ENCODE measurements at places on chromosomes 5 and 9.

DNA sequence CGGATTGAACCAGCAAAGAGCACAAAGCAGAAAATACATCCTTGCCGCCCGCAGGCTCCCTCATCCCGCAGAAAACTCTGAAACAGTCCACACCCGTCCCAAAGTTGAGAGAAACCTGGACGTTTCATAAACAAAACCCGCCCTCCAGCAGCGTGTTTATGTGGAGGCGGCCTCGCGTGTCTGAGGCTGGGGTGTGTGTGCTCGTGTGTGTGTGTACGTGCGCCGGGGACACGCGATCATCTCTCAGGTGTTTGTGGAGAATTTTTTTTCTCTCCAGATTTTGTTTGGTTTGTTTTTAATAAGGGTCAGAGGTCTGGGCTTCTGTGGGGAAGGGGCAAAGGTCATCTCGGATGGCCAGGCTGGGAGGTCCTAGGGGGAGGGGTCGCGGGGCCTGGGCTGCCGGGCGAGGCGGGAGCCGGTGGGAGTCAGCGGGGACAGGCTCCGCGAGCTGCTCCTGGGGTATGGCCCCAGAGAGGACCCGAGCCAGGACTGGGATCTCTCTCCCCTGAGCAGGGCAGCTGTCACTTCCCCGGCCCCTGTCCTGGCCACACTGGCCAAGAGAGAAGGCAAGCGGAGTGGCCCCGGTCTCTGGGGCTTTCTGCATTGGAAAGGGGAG is 206.4 kb downstream of the C9orf50 start:
- peak; percentile 38 for DNase-seq

DNA sequence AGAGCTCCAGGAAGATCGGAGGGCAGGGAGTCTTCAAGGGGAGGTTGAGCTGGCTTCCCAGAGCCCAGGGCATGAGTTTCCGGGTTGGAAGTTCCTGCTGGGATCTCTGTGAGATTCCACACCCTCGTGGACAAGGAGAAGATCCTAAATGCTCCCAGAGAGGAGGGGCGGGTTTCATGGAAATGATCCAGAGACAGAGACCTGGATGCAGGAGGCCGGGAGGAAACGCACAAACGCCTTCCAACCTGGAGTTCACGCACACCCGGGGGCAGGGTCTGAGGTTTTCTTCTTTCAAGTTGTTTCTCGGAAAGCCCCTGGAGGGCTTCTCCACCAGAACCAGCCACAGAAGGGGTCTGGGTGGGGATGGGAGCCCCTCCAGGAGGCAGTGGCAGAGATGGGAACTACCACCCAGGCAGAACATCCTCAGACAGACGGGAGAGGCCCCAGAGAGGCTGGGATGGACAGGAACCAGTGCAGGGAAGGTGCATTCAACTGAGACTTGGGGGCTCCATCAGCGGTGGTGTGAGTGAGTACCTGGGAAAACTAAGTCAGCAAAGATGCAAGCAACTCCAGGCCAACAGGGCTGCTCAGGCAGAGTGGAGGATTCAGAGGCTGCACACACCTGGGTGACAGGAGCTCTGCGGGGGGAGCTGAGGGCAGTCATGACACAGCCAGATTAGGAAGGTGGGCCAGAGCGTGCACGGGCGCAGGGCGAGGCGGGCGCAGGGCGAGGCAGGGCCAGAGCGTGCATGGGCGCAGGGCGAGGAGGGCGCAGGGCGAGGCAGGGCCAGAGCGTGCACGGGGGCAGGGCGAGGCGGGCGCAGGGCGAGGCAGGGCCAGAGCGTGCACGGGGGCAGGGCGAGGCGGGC is 52.1 kb upstream of the EXOC3 start:
- peak; percentile 1 for DNase-seq

GRCh38 chr5:132498152-132498551 is 7.6 kb upstream of the IRF1 start:
- DNase-seq: peak; percentile 10

DNA sequence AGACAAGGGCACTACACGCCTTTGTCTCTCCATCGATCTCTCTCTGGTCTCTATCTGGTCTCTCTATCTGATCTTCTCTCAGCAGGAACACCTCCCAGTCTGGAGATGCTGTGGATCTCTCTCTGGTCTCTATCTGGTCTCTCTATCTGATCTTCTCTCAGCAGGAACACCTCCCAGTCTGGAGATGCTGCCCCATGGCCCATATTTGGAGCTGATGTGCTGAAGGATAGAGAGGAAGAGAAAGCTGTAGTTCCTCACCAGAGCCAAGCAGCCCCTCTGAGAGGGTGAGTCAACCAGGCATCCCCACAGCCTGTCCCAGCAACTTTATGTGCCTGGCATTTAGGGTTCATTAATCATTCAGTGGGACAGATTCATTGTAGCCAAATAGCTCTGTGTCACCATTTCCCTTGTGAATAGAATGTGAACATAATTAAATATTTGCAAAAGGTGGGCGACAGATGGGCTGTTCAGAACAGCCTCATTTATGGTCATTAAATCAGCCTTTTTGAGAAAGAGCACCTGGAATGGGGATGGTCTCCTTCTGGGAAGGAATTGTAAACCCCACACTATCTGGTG is 189.3 kb upstream of the MAST4 start:
- no peak for DNase-seq

DNA sequence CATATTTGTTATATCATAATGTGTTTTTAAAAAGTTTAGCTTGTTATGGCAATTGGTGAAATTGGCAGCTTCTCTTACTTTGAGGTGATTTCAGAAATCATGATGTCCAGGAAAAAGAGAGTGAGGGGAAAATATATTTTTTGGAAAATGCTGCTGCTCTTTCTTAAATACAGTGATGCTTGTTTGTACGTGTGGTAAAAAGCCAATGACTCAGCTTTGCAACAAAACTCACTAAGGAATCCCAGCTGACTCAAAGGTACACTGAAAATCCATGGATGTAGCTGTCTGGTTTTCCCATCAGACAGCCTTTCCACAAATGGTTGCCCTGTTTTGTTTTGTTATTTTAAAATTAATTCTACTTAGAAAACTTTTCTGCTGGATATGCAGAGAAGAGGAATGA is 306.4 kb upstream of the PAPPA start:
- DNase-seq: no peak

- no peak for DNase-seq
These were observed 194.0 kb downstream of the SEMA6A start for GRCh38 chr5:116380621-116381020.

DNA sequence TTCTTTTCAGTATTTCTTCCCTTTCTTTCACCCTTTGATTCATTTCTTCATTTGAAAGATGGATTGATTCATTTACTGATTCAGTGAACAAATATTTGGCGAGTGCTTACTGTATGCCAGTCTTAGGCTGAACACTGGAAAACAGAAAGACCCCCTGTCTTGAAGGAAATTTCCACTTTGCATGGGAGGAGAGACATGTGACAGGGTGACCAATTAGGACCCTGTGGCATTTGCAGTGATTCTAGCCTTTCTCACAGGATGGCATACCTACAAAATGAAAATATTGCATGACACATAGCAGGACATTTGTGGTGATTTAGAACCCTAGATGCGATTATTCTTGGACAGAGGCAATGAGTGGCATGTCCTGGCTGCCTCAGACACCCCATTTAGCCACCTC is 407.2 kb upstream of the SGCD start:
- DNase-seq: no peak

DNA sequence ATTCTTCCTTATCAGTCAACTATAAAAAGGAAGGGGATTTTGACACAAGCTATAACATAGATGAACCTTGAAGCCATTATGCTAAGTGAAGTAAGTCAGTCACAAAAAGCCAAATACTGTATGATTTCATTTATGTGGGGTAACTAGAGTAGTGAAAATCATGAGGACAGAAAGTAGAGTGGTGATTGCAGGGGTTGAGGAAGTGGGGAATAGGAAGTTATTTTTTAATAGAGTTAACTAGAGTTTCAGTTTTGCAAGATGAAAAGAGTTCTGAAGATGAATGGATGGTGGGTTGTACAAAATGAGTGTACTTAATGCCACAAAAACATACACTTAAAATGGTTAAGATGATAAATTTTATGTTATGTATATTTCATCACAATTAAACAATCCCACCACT is 65.4 kb upstream of the FAM174A start:
- DNase-seq: no peak

GRCh38 chr5:160324886-160325285 is 12.5 kb upstream of the CCNJL start:
- DNase-seq: no peak

DNA sequence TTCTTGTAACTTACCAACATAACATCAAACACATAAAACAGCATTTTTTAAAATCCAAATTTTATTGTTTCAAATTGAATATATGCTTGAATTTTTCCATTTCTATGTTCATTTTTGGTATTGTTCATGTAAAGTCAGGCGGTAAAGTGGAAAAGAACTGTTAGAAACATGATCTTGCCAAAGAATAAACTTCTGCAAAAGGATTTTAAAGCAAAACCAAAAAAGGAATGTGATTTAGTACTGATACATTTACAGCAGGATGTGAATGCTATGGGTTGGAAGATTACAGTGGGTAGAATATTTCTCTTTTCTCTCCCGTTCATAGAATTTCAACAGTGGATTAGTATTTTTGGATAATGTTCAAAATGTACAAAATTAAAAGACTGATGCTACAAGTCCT is 277.2 kb upstream of the MPDZ start:
- DNase-seq: no peak

- no peak for DNase-seq
These were observed 299.4 kb downstream of the ICE1 start for GRCh38 chr5:5721881-5722280.

DNA sequence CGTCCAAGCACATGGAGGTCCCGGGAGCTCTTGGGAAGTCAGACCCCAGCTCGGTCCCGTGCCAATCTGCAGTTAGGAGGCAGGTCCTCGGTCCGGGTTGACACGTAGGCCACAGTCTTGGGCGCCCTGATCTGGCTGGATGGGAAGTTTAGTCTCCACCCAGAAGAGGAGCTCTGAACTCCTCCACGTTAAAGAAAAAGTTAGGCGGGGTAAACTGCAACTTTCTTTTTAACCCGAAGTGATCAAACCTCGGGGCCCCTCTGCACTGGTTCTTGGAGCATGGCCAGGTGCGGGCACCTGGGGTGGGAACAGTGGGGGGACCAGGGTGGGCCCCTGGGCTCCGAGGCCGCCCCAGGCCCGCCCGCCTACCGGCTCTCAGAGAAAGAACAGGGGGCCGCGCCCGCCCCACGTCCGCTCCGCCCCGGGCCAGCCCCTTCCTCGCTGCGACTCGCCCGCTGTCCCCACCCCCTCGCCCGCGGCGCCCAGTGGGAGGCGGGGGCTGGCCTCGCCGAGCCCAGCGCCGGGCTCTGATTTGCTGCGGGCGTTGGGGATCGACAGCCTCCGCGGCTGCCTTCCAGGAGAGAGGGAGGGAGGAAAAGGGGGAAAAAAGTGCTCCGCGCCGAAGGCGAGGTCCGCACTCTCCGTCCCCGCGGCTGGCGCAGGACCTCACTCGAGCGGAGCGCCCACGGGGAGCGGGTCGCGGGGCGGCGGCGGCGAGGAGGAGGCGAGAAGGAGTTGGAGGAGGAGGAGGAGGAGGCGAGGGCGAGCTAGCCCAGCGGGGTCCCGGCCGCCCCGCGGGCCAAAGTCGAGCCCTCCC is at the start of gene COL5A1:
Gene COL5A1, plus strand, starts transcription at position 631 of the 817 bp plus-strand sequence. CDS start 385 bp downstream, outside the sequence.
- peak; percentile 70 for DNase-seq

DNA sequence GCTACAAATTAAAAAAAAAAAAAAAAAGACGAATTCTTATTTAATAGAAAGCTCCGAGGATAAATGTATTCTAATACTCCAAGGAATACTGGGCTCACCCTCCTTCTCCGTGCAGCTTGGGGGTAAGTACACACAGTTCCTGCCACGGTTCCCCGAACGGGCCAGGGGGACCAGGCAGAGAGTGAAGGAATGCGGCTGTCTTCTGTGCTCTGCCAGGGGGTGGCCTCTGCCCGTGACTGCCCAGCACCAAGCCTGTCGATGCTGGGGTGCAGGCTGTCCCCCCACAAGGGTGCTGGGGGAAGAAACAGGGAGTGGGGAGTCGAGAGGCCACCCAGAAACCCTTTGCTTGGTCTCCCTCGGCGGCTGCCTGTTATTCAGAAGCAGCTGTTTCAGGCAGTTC is 410.1 kb upstream of the IRX1 start:
- no peak for DNase-seq

- DNase-seq: no peak
These were observed 22.5 kb upstream of the SHB start for GRCh38 chr9:38091310-38092199.

- DNase-seq: no peak
These were observed 361.8 kb downstream of the KDM4C start for GRCh38 chr9:7119612-7120011.

Measured in stimulated activated CD4-positive, alpha-beta T cell treated with anti-CD3 and anti-CD28 coated beads, Interleukin-15, amount 100 ng/mL, for 24 hours (primary cell).